NCI-H146 (cell line): ENCODE measurements at places on chromosomes 4 and X.

- no peak for DNase-seq
Observed at GRCh38 chrX:94908171-94908570, 1234.2 kb downstream of the FAM133A start.

DNA sequence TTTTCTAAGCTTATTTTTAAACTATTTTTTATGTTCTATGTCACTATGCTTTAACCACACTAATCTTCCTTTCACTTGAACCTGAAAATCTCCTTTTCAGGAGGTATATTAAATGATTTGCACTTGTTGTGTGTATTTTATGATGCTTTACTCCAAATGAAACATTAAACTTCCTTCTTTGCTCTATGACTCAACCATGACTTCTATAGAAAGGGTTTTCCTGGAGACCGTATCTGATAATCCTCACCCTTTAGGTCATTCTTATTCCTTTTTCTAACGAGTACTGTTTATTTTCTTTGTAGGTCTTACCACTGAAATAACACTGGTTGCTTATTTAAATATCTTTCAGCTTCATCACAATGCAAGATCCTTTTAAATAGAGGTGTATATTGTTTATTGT, 1163.2 kb downstream of the PCDH18 start:
- no peak for DNase-seq

DNA sequence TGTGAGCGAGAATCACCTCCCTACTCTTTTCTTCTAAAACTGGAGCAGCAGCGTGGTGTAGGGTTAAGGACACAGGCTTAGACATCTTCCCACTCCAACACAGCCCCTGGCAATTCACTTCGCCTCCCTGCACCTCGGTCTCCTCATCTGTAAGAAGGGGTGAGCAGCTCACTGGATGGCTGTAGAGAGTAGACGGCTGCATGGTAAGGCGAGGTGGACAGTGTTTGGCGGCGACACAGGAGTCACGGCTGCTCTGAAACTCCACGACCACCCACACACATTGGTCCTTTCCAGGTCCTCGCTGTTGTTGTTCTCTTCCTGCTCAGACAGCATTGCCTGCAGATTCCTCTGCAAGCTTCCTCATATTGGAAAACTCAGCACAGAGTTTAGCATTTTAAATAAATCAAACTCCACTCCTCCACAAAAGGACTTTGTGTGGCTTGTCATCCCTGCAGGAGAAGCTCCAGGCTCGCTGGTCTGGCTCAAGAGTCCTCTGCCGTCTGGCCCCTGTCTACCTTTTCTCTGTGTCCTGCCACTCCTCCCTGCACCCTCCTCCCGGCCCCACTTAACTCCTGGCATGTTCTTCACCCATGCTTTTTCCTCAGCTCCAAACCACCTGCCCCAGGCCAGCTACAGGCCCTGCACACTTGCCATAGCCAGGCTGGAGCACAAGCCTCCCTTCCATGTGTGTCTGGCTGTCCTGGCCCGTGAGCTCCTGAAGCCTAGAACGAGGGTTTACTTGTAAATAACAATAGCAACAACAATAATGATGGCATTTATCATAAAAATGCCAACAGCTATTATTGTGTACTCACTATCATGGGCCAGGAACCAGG, 41.3 kb upstream of the CRMP1 start:
- DNase-seq, result no peak

- peak; percentile 47 for DNase-seq
Observed at GRCh38 chr4:115234405-115235093, 121.1 kb upstream of the NDST4 start.

DNA sequence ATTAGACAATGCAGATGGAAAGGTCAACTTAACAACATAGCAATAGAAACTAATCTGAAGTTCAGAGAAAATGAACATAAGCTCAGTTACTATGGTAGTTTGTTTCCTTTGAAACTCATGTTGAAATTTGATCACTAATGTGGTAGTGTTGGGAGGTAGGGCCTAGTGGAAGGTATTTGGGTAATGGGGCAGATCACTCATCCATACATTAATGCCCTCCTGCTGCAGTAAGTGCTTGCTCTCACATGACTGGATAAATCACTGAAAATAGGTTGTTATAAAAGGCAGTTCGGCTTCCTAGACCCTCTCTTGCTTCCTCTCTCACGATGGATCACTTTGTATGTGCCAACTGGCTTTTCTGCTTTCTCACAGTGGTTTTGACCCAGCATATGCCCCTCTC, 567.4 kb upstream of the GALNT7 start:
- DNase-seq, result peak; percentile 2

- DNase-seq, result no peak
Observed at GRCh38 chr4:112311516-112311915, 14.3 kb downstream of the ALPK1 start.

GRCh38 chr4:98094118-98094517, 49.2 kb downstream of the STPG2 start:
- no peak for DNase-seq

GRCh38 chr4:120561648-120562047, 360.9 kb downstream of the PRDM5 start:
- DNase-seq, result no peak

- DNase-seq, result no peak
Observed at GRCh38 chr4:139624441-139625092, 41.1 kb upstream of the MGST2 start.

- DNase-seq, result no peak
Observed at GRCh38 chrX:31038575-31039326, 33.1 kb downstream of the FTHL17 start.

GRCh38 chr4:766559-767283, 59.2 kb downstream of the CPLX1 start:
- no peak for DNase-seq

DNA sequence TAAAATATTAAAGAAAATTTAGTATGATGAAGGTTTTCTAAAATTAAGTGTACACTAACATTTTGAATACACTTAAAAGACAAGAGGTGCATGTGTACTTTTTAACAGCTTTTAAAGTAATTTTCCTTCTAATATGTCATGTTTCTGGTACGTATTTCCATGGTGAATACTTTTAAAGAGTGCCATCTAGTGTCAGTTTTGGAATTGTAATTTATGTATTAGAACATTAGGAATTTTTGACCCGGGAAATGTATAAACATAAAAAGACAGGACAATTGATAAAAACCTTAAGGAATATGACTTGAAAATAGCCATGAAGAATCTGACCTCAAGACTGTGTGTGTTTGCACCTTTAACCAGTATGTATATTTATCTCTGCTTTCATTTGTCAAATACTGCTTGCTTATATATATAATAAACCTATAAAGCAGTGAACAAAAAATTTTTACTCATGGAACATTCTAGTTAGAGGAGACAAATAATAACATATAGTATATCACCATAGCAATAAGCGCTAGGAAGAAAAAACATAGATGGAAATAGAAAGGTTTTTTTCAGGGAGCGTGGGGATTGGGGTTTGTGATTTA, 7.2 kb downstream of the GSTCD start:
- peak; percentile 1 for DNase-seq

GRCh38 chrX:129997086-129997485, 14.7 kb downstream of the BCORL1 start:
- DNase-seq, result no peak

DNA sequence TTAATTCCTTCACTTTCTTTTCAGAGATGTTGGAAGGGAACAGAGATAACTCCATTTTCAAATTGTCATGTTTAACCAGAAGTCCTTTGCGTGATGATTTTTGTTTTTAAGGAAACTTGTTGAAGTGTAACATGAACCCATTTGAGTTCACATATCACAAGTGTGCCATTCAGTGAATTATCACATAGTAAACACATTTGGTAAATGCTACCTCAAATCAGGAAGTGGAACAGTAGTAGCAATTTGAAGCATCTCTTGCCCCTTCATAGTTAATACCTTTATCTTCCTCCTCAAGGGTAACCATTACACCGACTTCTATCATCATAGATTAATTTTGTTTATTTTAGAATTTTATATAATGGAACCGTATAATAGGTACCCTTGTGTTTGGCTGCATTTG, 35.8 kb downstream of the KDM6A start:
- no peak for DNase-seq

- DNase-seq, result no peak
Observed at GRCh38 chr4:128556756-128557155, 252.7 kb upstream of the JADE1 start.

DNA sequence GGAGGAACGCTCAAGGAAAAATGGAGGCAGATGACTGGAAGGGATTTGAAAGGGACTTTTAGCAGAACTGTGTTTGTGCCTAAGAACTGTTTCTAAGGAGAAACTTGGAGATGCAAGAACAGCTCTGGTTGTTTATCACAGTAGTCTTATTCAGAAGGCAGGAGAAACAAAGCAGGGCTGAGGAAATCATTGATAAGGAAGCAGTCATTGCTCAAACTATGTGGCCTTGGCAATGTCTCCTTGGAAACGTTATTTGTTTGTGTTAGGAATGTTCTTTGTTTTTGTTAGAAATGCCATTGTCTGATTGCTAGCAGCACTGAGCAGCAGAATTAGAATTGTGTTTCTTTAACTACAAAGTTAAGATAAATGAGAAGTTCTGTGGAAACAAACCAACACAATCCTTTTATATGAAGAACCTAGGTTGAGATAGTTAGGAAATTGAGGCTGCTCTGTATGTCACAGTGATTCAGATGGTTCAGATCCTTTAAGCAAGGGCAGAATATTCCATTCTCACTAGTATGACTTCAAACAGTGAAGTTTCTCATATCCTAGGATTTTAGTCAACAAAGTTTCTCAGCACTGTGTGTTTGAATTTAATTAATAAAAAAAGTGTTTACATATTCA, 1191.3 kb upstream of the IGFBP7 start:
- no peak for DNase-seq

DNA sequence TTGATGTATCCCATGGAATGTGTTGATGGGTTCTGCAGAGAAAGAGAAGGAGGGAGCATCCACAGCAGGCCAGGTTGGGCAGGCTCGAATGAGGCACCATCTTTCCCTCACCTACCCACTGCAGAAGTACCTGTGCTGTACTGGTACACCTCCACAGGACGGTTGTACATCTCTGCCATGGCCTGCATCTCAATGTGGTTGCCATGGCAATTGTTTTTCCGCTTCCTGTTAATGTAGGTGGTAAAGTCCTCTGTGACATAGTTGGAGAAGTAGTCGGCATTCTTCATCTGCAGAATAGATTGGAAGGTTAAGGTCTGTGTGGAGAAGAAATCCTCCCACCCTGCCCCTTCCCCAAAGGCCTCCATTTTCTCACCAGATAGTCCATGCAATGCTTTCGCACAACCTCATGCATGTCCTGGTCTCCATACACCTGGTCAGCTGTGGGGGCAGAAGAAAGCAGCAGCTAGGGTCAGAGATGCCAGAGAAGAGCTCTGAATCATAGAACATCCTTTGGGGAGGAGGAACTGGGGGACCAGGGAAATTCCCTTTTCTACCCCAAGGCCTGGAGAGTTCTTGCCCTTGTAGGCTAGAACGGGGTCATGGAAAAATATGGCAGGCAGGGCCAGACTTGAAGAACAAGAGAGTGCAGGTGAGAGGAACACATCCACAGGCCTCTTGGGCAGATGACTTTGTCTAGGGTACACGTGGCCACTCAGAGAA, 15.9 kb upstream of the PIM2 start:
- DNase-seq, result no peak

DNA sequence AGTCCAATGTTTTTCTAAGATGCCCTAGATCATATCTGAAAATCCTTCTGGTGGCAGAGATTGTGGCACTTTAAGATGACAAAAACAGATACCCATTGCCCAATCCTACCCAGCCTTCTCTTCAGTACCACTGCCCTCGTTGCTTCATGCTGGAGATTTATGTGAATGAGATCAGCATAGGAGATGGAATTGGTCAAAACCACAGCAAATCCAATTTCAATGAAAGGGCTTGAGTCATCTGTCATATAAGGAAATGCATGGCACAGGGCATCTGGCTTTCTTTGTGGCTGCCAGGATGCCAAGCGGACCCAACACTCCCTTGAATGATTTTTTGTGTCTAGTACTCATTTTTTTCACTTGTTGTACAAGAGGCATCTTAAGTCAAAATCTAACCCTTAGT, 16.8 kb downstream of the AFF2 start:
- DNase-seq, result no peak

- DNase-seq, result peak; percentile 26
Observed at GRCh38 chr4:14299166-14299565, 671.6 kb upstream of the BOD1L1 start.

GRCh38 chr4:80874979-80875378, 155.5 kb upstream of the BMP3 start:
- DNase-seq, result no peak

DNA sequence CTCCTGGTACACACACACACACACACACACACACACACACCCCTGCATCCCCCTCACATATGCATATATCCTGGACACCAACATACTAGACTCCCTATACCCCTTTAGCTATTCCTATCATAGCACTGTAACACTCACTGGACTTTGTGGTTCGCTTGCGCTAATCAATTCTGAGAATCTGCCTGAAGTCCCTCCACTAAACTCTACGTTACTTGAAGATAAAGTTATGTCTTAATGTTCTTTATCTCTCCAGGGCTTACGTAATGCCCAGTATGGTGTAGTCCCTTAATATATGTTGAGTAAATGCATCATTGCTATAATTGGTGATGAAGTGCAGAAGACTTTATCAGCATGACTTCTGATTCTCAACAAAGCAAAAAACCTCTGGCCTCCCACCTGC, 32.3 kb downstream of the PTCHD1 start:
- DNase-seq, result no peak

GRCh38 chr4:62168681-62169080, 968.6 kb downstream of the ADGRL3 start:
- no peak for DNase-seq

- no peak for DNase-seq
Observed at GRCh38 chrX:9518051-9518450, 53.2 kb downstream of the TBL1X start.

- no peak for DNase-seq
Observed at GRCh38 chrX:19177721-19178120, 55.5 kb upstream of the ADGRG2 start.

DNA sequence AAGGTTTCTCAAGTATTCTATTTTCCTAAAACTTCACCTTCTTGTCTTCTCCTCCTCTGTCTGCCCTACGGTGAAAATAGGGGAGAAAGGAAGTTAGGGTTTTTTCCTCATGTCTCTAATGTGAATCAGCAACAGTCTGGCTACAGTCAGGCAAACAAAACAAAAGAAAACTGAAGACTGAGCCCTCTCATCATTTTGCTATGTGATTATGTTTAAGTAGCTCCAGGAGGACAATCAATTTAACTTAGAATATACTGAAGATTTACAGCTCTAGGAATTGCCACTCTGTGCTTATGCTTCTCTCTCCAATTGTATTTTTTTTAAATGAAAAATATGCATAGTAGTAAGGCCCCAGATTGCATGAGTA, 316.2 kb downstream of the GPAT3 start:
- no peak for DNase-seq

GRCh38 chr4:120071192-120071795, 4.6 kb upstream of the MAD2L1 start:
- DNase-seq, result peak; percentile 4

DNA sequence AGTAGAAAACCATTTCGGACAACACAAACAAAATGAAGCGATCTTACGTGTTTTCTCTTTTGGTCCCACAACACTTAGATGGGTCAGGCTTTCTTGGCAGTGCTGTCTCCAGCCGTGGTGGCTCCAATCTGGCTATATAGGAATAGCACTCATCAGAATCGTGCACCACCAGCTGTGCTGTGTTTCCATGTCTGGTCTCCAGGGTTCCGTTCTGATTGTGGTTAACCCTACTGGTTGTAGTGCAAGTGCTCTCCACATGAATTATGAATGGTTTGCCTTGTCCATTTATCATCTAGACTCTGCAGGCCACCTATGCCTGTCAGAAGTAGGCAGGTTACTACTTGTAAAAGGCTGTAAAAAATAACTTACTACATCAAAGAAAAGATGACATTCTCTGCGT, 536.3 kb downstream of the IQCM start:
- DNase-seq, result no peak

- DNase-seq, result no peak
Observed at GRCh38 chrX:129782706-129783105, 3.0 kb downstream of the SASH3 start.

- DNase-seq, result no peak
Observed at GRCh38 chr4:88101165-88101564, 57.3 kb downstream of the ABCG2 start.
